Activated CD8-positive, alpha-beta memory T cell treated with anti-CD3 and anti-CD28 coated beads, Interleukin-2, amount 10 ng/mL, durations not matched to agents 7 days and 5 days (primary cell): ENCODE measurements at places on chromosomes 1 and 21. TPM values are rescaled to one million over a fixed set of nuclear protein-coding genes. Genes with fewer than 3 reads are reported as not detected.

Gene LCE2B
- total RNA-seq, result not detected

Gene TAL1
- total RNA-seq, result not detected

Gene RAP1GAP
- 0.12 TPM for total RNA-seq

Gene FCRL6
- 0.23 TPM for total RNA-seq

Gene CD1B
- total RNA-seq, result not detected

Gene NR5A2
- not detected for total RNA-seq

Gene NPL
- total RNA-seq, result 1.8 TPM

Gene WNT2B
- total RNA-seq, result 0.12 TPM

Gene IL6R
- total RNA-seq, result 0.53 TPM

Gene FMN2
- total RNA-seq, result not detected

Gene CNR2
- 0.14 TPM for total RNA-seq

GRCh38 chr1:20590306-20590777, 1.4 kb downstream of the CDA start:
- no peak for DNase-seq

- DNase-seq, result no peak
Observed at GRCh38 chr1:95832370-95832769, 598.4 kb downstream of the RWDD3 start.

DNA sequence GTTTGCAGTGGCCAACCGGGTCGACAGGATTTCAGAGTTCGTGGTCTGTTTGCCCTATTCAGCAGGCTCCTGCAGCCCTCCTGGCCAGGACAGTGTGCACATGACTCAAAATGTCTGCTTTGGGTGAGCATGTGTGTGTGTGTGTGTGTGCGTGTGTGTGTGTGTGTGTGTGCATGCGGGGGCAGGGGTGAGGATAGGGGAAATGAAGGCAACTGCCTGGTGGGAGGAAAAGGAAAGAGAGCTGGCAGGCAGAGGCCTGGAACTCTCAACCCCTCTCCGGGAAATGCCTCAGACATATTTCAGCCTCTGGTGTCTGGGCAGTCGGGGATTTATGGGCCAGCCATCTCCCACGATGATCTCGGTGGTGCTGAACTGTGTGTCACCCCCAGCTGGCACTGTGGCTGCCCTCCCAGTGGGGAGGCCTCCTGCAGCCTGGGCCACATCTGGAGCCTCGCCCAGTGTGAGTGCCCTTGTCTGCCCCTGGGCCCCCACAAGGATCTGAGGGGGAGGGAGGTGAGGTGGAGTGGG, 15.2 kb downstream of the CDCP2 start:
- no peak for DNase-seq

DNA sequence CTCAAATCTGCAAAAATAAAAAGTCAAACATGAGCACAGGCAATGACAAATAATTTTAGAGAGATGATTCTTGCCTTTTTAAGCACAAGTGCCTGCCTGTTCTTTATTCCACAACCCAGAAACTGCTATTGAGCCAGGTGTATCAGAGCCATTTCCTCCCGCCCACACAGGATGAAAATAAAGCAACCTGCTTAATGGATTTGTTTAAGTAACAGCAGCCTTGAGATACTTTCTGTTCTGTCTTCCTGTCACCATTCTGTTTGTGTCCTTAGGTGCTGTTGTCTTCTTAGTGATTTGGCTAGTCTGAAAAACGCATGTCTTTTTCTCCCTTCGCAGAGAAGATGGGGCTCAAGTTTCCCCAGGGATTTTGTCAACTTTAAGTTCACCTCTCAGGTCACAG, 11.4 kb downstream of the RPE65 start:
- no peak for DNase-seq

- no peak for DNase-seq
Observed at GRCh38 chr1:1083416-1084371, 9.6 kb upstream of the RNF223 start.

GRCh38 chr1:30249446-30250337, 473.7 kb downstream of the MATN1 start:
- DNase-seq, result no peak

- no peak for DNase-seq
Observed at GRCh38 chr1:177585302-177586220, 384.3 kb downstream of the SEC16B start.

DNA sequence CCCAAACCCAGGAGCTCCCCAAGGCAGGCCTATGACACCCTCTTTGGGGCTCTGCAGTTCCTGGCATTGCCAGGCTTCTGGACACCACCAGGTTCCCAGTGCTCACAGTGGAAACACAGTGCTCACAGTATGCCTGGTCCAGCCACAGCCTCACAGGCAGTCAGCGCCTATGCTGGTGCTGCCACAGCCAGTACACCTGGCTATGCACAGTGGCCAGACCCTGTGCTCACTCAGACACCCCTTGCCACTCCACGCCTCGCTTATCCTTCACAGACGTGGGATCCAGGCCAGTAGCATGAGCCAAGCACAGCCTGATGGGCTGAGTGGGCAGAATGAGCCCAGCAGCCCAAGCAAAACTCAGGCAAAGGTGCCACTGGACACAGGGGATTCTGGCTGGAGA, 579.2 kb upstream of the ADGRL2 start:
- no peak for DNase-seq

DNA sequence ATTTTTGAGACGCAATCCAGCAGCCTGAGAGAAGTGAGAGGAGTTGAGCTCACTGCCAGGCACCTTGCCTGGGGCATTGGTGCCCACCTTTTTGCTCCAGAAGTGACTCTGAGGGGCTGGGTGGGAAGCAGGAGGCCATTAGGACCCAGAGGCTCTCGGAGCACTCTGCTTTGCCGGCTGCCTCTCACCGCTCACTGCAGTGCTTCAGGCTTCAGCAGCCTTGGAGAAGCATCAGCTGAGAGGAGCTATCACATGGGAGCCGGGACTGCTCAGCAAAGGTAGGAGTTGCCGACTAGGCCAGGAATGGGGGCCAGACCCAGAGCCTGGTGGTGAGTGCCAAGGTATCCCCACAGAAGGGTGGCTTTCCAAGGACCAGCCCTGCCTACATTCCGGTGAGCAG, at the start of gene GPR61:
Gene GPR61, plus strand, starts transcription at position 197 of the 400 bp plus-strand sequence. CDS start 3,151 bp downstream, outside the sequence.
- DNase-seq, result no peak

DNA sequence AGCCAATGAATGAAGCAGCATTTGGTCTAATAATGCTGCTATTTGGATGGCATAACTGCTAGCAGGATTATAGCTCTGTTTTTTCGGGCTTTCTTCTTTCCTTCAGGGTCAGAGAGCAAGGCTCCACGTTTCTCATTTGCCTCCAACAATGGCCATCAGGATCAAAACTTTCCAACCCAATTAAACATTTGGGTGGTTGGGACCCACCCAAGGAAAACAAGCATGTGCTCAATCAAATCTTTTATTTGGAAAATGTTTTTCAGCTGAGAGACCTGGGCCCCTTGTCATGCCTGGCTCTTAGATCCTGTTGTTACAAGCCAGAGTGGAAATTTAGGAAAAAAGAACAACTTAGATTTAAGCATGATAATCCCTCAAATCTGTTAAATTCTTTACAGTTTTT, 373.1 kb upstream of the USP24 start:
- no peak for DNase-seq

- DNase-seq, result no peak
Observed at GRCh38 chr1:94863297-94863911, 43.2 kb downstream of the SLC44A3 start.

DNA sequence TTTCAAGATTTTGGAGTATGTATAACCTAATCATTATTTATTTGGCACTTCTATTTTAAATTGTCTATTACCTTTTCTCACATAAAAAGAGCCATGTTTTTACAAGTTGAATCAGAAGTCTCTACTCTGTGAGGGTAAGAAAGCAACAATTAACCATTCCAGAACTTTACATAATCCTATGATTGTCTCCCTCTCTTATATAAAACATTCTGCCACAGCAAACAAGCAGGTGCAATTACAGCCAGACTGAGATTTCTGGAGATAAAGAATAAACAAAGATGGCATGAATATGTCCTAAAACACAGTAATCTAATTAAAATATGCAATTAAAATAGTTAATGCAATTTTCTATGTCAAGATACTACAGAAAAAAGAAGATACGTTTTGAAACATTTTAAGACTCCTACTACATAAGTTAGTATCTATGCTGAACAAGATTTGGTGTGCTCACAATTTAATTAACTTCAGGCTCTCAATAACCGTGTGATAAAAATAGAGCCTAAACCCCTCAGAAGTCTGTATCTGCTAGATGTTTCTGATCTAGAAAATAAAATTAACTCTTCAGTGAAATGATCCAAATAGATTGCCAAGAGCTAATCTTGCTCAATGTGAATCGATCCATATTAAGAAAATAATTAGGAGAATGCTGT, 13.7 kb upstream of the TMPRSS15 start:
- DNase-seq, result no peak

GRCh38 chr1:61226791-61227567, 144.6 kb downstream of the NFIA start:
- DNase-seq, result no peak

- peak; percentile 61 for DNase-seq
Observed at GRCh38 chr1:38872401-38873026, 634 bp downstream of the MYCBP start.

DNA sequence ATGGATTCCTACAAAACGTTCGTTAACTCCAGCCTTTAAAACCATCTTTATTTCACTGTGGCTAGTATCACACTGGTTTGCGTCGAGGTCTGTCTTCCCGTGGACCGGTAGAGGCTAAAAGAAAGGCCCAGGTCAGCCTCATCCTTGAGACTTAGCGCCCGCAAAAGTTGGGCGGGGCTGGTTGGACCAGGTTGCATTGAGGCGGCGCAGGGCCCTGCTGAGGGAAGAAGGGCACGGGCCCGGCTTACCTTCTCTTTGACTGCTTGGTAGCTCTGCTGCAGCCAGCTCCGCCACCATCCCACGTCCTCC, 455 bp downstream of the BSDC1 start:
- DNase-seq, result no peak

DNA sequence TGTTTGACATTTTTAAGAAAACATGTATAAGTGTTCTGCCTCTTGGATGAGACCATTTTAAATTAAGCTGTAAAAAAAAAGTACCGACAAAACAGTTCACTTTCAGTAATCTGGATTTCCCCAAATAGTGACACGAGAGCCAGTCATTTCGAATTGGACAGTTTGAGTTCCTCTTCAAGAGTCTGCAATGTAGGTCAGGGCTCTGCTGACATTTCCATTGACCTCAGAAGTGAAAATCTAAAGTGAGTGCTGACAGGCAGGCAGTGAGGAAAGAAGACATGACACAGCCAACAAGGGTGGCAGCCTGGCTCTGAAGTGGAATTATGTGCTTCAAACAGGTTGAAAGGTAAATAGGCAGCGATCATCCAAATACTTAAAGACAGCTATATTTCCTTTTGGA, at the start of gene IL23R:
Gene IL23R, plus strand, starts transcription at position 259 of the 400 bp plus-strand sequence. CDS start 1,667 bp downstream, outside the sequence.
- peak; percentile 56 for DNase-seq

DNA sequence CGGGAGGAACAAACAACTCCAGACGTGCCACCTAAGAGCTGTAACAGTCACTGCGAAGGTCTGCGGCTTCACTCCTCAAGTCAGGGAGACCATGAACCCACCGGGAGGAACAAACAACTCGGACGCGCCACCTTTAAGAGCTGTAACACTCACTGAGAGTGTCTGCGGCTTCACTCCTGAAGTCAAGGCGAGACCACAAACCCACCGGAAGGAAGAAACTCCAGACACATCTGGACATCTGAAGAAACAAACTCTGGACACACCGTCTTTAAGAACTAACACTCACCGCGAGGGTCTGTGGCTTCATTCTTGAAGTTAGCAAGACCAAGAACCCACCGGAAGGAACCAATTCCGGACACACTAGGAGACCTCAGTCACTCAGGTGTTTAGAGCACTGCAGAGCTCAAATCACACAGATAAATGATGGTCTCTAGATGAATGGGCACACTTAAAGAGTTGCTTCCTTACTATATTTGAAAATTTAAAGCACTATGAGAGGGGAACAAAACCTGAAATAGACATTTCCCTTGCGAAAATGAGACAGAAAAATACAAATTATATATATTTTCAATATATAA, 587.7 kb upstream of the ADGRL4 start:
- no peak for DNase-seq

- DNase-seq, result no peak
Observed at GRCh38 chr1:175757381-175758015, 14.1 kb upstream of the TNR start.

- DNase-seq, result peak; percentile 7
Observed at GRCh38 chr1:175129997-175130648, 62.5 kb downstream of the KIAA0040 start.

DNA sequence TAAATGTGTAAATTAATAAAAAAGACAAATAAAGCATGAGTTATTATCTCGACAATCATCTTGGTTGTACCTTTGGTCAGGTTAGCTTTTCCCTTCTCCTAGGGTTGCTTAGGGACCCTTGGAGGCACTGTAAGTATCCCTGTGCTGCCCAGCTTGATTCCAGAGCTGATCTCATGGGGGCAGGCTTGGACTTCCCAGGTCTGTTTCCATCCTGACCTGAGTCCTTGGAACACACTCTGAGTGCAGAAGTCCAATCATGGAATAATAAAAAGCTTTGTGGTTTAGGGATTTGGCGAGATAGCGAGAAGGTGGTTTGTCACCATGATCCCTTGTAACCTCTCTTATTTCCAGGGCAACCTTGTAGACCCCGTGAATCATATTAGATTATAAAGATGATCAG, 18.7 kb upstream of the PAPPA2 start:
- DNase-seq, result no peak

GRCh38 chr1:39295901-39296300, 91.4 kb downstream of the MACF1 start:
- no peak for DNase-seq

GRCh38 chr1:182888736-182889531, 49.8 kb downstream of the DHX9 start:
- DNase-seq, result no peak

- DNase-seq, result peak; percentile 78
Observed at GRCh38 chr1:243596431-243597062, 253.5 kb downstream of the AKT3 start.

DNA sequence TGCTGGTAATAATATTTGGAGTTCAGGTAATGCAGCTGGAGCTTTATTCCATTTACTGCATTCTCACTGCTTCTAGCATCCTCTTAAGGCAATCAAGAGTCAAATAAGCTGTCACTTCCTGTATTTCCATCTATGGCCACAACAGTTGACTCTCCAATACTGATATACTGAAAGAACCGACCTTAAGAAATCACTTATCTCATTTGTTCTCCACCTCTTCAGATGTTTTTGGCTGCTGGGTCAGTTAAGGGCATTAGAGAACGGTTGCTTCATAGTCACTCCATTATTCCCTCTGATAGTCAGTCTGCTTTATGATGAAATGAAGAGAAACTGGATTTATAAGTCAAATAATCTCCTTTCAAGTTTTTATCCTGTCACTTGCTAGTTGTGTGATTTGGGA, 14.2 kb upstream of the RGS4 start:
- DNase-seq, result no peak

GRCh38 chr1:148264374-148265276, 112.5 kb upstream of the NBPF11 start:
- DNase-seq, result peak; percentile 46

DNA sequence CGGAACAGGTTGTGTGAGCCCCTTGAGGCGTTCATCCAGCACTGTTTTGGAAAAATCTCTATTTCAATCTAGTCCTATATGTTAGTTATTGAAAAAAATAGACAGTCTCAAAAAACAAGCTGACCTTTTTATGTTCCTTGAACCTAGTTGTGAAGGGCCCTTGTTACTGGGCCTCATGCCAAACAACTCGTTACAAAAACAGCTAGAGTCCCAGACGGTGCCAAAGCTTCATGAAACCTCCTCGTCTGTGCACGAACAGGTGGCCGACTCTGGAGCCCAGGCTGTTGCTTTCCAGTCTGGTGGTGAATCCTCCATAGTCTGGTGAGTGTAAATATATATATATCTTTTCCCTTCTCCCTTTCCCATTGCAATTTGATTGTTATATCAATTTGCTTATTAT, at the start of gene CHIA:
Gene CHIA, plus strand, starts transcription at position 222 of the 400 bp plus-strand sequence. CDS start 19,617 bp downstream, outside the sequence.
- DNase-seq, result no peak
